Epithelial cell of esophagus (primary cell): ENCODE measurements at places on chromosomes 16 and 17.

DNA sequence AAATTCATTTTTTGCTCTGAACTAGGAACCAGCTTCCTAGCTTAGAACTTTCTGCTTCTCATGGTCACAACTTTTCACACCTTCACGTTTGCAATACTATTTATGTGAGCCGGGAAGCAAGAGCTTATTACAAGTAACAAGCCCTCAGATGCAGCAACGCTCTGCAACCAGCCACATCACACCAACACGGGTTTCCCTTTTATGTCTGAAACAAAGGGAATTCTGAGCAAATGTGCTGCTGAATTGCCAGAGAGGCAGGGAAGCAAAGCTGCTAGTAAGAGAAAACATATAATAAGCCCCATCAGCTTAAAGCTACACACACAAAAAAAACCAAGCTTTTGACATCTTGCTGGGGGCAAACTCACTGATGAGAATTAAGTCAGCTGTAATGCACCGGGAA, 122.2 kb downstream of the SLC39A11 start:
- DNase-seq: no peak

GRCh38 chr17:51668963-51669246, 408.6 kb downstream of the UTP18 start:
- DNase-seq: no peak

DNA sequence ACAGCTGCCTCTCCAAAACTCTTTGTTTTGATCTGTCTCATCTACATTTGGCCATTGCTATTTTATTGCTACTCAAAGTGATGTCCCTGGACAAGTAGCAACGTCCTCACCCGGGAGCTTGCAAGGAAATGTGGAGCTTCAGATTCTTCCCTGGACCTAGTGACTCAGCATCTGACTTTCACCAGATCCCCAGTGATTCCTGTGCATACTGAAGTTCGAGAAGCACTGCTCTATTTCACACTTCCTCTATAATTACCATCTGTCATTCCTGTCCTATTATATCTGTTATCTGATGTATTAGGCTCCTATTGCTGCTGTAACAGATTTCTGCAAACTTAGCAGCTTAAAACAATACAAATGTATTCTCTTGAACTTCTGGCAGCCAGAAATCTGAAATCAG, 28.5 kb upstream of the VAT1L start:
- DNase-seq: no peak

GRCh38 chr17:9811086-9811485, 10.8 kb downstream of the GSG1L2 start:
- DNase-seq: peak; percentile 40

DNA sequence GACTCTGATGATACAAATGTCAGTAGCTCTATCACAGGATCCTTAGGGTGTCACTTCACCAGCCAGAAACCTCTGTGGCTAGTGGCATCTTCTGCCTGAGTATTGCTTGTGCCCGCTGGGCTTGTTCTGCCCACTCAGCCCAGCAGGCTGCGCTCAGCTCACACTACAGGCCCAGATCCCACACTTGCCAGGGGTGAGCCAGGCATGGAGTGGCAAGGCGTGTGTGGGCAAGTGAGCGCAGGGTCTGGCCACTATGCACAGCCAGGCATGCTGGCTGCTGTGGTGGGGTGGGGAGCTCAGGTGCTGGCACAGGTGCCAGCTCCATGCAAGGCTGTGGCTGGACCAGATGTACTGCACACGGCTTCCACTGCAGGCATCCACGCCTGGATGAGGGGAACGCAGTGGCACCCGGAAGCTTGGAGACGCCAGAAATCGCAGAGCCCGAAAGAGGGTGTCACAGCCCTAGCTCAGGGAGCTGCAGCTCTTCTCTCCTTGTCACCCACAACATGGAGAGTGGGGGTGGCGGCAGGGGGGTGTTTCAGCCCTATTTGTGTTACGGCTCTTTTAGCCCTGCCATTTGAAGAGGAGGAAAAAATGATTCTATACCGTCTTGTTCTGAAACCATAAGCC, 10.2 kb downstream of the CFAP97D1 start:
- DNase-seq: peak; percentile 69

DNA sequence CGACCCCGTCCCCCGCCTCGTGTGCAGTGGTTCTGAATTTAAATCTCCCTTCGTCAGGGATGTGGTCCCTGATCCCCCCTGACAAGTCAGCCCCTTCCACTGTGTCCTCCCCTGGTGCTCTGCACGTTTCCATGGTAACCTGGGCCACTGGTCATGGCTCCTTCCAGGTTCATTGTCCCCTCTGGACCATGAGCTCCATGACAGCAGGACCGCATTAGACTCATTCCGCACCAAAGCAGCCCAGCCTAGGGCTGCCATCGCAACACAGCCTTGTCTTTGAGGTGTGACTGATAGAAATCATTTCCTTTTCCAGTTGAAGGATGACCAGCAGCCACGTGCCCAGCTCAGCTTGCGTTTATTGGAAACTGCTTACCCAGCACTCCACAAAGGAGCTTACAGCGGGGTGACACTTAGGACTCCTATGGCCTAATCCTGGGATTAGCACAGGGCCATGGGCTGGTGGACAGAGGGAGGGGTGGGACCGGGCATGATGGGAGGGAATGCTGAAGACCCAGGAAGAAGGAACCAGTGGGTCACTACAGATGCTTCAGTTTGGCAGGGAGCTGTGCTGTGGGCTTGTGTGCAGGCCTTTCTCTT, 7.6 kb downstream of the RCVRN start:
- no peak for DNase-seq
